ENCODE measurements at places on chromosomes 2 and 18. TPM values are rescaled to one million over a fixed set of nuclear protein-coding genes. Genes with fewer than 3 reads are reported as not detected.

Gene PTPRN
- total RNA-seq, result 6.8 TPM

DNA sequence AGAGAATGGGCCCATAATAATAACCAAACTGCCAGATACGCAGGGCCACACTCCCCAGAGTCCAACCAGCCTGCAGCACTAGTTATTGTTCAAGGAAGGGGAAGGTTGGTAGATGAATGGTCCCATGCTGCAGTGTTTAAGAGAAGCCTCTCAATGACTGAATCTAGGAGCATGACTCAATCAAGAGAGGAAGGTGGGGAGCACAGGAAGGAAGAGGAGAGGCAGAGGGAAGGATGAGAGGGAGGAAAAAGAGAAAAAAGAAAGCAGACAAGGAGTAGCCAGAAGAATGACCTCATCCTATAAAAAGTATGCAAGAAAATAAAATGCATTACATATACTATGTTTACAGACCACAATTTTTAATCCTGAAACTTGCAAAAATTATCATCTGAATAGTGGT lies 174.5 kb downstream of the TCF4 start:
- no peak for DNase-seq

GRCh38 chr2:54952425-54952824 lies 97.8 kb downstream of the RTN4 start:
- DNase-seq, result no peak

DNA sequence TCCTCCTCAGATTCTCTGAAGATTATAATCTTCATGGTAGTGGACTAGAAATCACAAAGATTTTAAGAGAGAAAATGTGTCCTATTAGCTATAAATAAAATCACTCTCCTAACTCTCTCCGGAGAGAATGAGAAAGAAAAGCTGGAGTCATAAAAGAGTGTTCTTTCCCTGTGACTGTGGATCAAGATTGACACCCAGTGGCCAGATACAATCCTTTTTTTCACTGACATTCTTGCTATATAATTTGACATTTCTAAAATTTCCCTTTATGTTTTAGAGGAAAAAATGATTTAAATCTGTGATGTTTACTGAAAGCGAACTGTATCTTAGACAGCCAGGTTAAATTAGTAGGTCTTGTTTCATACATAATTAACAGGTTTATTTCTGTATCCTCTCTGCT lies 35.4 kb upstream of the LRP2 start:
- DNase-seq, result no peak

DNA sequence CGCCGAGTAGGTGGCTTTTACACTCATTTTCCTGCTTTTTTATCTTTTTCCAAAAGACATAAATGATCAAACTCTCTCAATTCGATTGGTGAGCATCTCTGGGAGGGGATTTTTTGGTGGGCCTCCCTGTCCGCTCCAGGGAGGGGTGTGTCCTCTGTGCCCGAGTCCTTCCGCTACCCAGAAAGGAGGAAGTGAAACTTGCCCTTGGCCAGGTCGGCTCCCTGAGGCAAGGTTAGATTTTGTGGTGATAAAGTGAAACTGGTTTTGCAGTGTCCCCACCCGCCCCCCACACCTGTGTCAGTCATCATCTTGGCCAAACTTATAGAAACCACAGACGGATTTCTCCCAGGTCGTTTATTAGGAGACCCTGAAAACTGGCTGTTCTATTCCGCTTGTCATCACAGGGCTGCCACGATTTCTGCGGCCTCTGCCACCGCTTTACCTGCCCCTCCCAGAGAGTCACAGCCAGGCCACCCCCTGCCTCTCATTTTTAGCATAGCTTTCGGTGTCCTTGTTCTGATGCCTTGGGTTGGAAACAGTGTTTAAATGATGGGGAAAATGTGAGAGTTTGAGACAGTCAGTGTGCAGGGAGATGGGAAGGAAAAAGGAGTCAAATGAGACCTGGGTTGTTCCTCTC lies 93.6 kb downstream of the SH3BP4 start:
- no peak for DNase-seq

Gene KCNG2
- total RNA-seq, result not detected

DNA sequence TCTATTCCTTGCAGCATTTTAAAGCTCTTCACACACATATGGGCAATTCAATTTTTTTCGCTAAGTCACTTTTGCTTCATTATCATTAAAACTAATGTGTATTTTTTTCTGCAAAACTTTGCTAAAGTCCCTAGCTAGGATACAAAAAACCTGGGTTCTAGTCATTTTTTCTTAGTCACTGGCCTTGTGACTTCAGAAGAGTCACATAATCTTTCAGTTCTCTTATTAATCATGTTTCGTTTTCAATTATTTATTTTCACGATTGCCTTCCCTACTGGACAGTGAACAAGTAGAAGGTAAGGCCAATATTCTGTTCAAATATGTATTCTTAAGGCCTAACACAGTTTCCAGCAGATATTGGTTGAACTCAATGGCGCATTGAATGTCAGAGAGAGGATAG lies 60.9 kb upstream of the CYRIA start:
- no peak for DNase-seq

GRCh38 chr2:191421950-191422349 lies 176.7 kb downstream of the MYO1B start:
- no peak for DNase-seq

Gene SCYGR4
- total RNA-seq, result not detected

Gene CNTNAP5
- not detected for total RNA-seq

Gene CHST9
- 0.23 TPM for total RNA-seq

- DNase-seq, result no peak
Measured at GRCh38 chr18:74994502-74995418, 214.2 kb downstream of the PTGR3 start.

Gene GNAL
- 17.3 TPM for total RNA-seq

DNA sequence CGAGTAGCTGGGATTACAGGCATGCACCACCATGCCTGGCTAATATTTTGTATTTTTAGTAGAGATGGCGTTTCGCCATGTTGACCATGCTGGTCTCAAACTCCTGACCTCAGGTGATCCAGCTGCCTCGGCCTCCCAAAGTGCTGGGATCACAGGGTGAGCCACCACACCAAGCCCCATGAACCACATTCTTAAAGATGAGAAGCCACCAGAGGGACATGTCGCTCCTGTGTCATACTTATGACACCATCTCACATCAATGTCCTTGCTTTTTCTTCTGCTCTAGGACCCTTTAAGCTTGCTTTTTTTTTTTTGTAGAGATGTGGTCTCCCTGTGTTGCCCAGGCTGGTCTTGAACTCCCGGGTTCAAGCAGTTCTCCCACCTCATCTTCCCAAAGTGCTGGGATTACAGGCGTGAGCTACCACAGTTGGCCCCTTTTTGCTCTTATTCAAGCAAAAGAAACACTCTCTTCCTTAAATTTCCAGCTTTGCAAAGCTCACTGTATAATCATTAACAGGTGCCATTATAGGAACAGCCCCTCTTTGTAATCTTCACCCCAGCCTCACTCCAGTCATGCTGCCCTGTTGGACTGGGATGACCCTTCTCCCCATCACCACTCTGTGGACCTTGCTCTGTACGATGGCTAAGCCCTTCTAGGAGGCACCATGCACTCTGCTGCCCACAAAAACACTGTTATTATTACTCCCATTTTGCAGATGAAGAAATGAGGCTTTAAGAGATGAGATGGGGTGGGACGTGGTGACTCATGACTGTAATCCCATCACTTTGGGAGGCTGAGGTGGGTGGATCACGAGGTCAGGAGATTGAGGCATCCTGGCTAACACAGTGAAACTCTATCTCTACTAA lies 10.8 kb upstream of the KCNG3 start:
- DNase-seq, result no peak

- DNase-seq, result no peak
Measured at GRCh38 chr2:206071807-206072206, 14.2 kb downstream of the INO80D start.

Gene SLC8A1
- total RNA-seq, result not detected

Gene FABP1
- total RNA-seq, result not detected

GRCh38 chr2:80482276-80482675 lies 177.7 kb upstream of the LRRTM1 start:
- DNase-seq, result no peak

GRCh38 chr2:100592226-100592625 lies 29.4 kb downstream of the PDCL3 start:
- DNase-seq, result no peak

DNA sequence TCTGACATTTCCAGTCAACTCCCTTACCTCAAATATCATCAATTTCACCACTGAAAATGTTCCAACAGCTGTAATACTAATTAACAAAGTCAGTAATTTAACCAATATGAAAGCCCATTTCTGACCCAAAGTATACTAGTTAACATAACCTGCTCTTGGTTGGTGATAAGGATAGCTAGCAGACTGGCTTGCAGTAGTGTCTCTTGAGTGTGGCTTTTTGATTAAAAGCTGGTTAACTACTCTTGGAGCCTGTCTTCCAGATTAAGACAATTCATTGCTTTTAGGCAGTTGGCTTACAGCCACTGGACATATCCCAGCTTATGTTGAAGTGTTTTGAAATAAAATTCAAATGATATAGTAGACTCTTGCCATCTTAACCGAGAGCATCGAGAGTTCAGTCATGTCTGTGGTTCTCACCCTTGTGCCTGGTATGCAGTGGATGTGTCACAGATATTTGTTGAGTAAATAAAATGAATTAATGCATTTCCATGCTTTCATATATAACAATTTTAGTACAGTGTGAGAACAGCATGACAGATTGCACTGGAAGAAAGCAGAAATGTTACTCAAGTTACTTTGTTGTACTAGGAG lies 158.1 kb downstream of the TANC1 start:
- no peak for DNase-seq

- DNase-seq, result no peak
Measured at GRCh38 chr2:11874861-11875260, 128.4 kb downstream of the LPIN1 start.

- no peak for DNase-seq
Measured at GRCh38 chr18:63046375-63046774, 273.2 kb downstream of the BCL2 start.

Gene UGT1A5
- not detected for total RNA-seq

Gene SPAG16
- total RNA-seq, result 24.8 TPM

- peak; percentile 65 for DNase-seq
Measured at GRCh38 chr2:190529486-190530247, 4.9 kb downstream of the NEMP2 start.

GRCh38 chr2:48050711-48051110 lies 144.4 kb upstream of the FBXO11 start:
- no peak for DNase-seq

Gene RNU2-63P
- not detected for total RNA-seq

DNA sequence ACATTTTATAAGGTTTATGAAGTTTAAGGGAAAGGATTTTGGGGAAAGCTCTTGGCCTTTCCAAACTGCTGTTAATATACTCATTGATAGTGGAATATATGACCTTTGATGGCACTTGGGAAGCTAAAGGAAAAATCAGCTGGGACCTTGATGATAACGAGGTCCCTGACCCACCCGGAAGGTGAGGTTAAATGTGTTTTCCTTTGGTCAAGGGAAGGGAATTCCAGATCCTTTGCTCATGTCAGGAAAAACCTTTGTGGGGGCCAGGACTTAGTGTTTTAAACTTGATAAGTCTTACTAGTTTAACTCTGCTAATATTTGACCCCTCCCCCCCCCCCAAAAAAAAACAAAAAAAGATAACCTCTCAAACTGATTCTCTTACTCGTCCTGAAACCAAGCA lies 50.7 kb downstream of the CRIM1 start:
- no peak for DNase-seq

Gene TDRD15
- total RNA-seq, result 0.15 TPM

DNA sequence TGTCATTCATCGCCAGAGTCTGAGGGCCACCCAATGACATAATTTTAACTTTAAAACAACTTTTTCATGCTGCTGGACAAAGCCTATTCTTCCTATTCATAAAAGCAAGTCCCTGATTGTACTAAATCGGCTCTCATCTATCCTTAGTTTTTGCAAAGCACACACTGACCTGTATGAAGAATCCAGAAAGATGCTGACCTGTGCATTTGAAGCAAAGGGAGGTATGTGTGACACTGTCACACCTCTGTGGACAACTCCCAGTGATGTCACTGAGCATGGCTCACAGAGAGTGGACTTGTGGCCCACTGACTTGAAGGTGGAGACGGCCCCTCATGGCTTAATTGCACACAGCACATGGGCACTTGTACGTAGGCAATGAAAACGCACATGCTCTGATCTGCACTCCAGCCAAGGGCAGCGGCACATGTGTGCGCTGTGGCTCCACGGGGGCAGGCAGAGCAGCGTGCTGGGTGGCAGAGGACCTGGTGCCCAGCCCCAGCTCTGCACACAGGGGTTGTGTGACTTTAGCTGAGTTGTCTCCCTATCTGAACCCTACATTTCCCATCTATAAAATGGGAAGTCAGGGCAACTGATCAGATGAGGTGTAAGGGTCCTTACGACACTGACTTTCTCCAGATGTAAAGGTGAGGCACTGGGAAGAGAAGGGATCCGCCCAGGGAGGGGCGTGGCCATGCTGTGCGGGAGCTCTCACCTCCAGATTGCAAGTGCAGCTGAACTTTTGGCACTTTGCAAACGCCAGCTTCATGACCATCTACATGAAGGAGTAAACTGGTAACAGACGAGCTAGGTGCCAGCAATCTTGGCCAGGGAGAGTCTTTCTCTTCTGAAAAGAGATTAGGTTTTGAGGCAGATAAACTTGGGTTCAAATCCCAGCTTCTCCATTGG lies 14.3 kb upstream of the ODC1 start:
- DNase-seq, result no peak

DNA sequence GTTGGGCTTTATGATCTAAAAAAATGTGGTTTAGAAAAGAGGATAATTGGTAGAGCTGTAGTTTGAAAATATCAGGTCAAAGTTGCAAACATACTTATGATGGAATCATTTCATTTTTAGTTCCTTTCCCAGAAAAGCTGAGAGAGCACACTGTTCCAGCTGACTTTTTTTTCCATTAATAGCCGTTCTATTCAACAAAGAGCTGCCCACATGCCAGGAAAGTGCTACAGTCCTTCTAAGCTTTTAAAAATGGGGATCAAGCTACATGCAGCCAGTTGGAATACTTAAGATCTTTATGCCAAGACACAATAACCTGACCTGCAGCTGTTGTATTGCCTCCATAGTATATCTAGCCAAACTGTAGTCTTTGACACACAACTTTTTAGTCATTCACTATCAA lies 111.5 kb downstream of the GALNT3 start:
- DNase-seq, result no peak

- no peak for DNase-seq
Measured at GRCh38 chr2:217714287-217714751, 288.5 kb downstream of the TNS1 start.

DNA sequence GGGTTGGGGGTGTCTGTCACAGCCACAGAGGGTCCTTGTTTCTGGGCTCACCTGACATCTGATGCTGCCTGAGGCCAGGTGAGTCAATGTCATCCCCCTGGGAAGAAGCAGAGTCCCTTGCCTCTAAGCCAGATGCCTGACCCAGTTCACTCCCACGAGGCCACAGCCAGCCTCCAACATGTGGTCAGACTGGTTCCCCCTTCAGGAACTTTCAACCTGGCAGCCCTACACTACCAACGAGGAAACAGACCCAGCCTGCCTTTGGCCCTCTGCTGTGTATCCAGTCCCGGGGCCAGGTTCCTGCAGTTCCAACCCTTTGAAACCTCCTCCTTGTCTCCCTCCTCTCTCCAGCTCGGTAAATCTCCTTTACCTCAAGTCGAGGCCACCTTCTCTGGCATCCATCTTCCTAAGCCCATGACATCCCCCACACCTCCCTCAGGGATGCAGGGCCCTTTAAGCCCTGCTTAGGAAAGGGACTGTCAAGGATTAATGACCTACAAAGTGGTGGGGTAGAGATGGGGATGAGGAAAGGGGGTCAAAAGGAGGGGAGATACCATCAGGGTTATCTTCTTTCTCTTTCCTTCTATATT lies 49.2 kb upstream of the SMAD2 start:
- no peak for DNase-seq
